ENCODE measurements at places on chromosomes 5 and 9.

DNA sequence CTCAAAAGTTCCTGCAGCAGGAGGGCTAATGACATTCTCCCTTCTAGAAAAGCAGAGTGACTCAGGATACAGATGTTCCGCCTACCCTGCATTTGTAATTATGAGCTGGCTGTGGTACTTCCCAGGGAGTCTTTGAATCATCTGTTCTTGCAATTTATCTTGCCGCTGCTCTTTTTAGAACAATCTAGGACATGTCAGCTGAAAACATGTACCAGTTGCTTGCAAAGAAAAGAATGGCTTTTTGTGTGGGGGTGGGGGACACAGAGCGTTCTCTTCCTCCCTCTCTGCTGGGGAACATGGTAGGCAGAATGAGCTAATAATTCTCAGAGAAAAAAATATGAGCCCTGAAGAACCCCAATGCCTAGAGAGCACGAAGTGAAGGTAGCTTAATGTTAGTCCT, 51.7 kb upstream of the TUT7 start:
- DNase-seq, result peak; percentile 86

DNA sequence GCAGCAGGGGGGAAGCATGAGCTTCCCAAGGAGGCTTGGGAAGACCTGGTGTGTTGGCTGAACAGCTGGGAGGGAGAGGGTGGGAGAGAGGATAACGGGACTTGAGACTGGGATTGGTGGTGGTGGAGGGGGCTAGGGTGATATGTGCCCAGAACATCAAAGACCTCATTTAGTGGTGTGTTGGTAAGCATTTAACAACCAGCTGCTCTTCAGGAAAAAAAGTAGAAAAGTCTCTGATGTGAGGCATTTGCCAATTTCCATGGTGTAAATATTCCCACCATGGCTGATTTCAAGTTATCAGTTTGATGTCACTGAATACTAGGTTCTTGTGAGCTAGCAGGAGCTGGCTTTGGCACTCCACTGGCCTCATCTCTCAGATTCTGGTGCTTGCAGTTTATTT, 170.8 kb downstream of the MACROH2A1 start:
- no peak for DNase-seq

DNA sequence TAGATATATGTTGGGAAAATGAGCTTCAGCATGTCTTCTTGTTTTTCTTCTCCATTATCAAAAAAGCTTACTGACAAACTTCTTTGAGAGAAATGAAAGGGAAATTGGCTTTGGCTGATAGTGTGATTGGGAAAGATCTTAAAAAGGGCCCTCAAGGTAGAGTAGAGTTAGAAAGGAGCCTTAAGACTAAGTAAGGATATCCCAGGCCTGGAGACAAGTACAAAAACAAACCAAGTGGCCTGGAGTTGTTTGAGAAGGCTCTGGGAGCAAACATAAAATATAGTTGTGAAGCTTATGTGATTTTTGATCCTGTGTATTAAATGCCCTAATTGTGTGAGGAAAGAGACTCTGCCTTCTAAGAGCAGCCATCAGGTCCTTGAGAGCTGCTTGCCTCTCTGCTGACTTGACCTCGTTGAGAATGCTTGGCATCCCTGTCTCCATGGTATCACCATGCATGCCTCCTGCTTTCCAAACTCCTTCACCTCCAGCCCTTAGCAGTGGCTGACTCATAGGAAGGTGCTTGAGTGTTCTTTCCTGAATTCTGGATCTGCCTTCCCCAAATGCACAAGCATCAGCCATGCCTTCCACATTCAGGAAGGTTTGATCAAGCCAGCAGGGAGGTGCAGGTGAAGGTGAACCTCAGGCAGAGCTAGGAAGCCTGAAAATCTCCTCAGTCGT, 78.9 kb downstream of the SMARCA2 start:
- peak; percentile 20 for DNase-seq

- DNase-seq, result no peak
Observed at GRCh38 chr5:132207778-132208177, 19.9 kb downstream of the P4HA2 start.

GRCh38 chr9:133238272-133238850, 29.3 kb upstream of the OBP2B start:
- DNase-seq, result no peak

DNA sequence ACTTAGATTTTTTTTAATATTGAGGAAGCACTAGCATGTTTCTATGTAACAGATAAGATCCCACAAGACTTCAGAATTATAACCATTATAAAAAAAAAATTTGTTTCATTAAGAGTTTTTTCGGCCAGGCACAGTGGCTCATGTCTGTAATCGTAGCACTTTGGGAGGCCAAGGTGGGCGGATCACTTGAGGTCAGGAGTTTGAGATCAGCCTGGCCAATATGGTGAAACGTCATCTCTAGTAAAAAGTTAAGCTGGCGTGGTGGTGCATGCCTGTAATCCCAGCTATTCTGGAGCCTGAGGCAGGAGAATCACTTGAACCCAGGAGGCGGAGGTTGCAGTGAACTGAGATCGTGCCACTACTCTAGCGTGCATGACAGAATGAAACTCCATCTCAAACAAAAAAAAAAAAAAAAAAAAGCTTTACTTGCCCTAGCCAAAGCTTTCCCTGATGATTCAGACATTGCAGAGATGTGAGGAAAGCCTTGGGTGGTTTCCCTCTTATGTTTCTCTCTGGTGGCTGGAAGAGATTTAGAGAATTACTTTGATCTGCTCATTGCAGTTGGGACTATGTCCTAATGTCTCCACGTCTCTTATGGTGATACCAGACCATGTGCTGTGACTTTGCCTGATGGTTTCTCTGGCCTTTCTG, 65.4 kb downstream of the EGFLAM start:
- DNase-seq, result peak; percentile 47

GRCh38 chr5:128328446-128328845, 209.6 kb downstream of the FBN2 start:
- no peak for DNase-seq

DNA sequence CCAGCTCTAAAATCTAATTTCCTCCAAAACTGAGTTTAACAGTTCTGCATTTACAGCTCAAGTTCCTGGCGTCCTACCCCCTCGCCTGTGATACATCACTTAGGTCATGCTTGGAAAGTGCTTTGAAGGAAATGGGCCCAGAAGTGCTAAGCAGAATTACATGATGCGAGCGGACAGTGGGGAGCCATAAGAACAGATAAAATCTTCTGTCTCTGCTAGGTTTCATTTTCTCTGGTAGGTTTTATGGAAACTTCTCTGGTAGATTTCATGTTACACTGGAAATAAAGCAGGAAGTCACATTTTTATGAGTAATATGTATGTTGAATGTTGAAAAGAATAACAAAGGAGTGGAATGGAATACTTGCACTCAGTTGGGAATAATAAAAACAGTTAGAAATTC, 138.3 kb downstream of the ZDHHC21 start:
- no peak for DNase-seq

GRCh38 chr5:137563646-137564397, 64.7 kb upstream of the SPOCK1 start:
- peak; percentile 98 for DNase-seq

- DNase-seq, result no peak
Observed at GRCh38 chr5:115324021-115324420, 27.6 kb upstream of the CCDC112 start.

- DNase-seq, result no peak
Observed at GRCh38 chr5:136598802-136599404, 233.6 kb upstream of the TRPC7 start.

GRCh38 chr5:76175821-76176403, 92.7 kb downstream of the SV2C start:
- DNase-seq, result no peak

DNA sequence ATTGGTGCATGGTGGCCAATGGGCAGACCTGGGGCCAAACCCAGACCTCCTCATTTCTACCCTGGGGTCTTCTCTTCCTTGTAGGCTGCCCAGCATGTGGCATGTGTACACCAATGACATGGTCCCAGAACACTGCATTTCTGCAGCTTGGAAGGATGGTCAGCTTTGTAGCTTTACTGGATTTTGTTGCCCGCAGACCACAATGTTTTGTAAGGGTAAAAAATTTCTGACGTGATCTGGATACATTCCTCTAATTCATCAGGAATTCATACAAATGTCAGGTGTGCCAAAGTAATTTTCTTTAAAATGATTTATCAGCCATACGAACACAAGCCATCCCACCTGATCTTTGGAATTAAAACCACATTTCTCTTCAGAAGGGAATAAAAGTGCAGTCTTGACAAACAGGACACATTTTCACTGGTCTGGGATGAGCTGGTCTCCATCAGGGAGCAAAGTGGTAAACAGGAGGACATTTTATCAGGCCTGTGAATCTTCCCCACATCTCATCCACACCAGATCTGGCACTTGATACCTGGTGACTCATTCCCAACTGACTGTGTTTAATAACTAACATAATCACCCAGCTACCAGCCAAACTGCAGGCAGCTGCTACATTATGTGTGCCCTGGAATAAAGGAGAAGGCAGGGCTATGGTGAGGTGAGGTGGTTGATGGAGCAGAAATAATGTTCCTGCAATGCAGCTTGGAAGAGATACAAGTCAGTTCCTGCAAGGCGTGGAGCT, 103.9 kb downstream of the SPOCK1 start:
- peak; percentile 27 for DNase-seq

GRCh38 chr5:123754908-123755307, 242.9 kb downstream of the CSNK1G3 start:
- DNase-seq, result no peak

- no peak for DNase-seq
Observed at GRCh38 chr9:95528908-95529502, 12.2 kb upstream of the PTCH1 start.

DNA sequence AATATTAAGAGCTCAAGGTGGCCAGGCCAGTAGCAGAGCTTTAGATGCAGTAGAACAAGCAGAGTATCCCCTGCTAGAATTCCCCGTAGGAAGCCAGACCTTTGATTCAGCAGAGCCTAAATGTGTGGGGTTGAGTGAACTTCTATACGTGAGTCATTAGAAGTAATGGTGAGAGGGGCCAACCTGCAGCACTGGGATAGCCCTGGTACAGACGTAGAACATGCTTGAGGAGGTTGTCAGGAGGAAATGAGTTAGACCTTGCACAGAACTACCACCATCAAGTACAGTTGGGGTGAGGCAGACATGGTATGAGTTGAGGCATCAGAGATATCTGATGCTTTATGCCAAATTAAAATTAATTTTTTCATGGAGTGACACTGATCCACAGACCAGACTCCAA, 42.0 kb downstream of the PDCD1LG2 start:
- no peak for DNase-seq

GRCh38 chr5:140429724-140430123, 28.1 kb downstream of the ANKHD1 start:
- no peak for DNase-seq

DNA sequence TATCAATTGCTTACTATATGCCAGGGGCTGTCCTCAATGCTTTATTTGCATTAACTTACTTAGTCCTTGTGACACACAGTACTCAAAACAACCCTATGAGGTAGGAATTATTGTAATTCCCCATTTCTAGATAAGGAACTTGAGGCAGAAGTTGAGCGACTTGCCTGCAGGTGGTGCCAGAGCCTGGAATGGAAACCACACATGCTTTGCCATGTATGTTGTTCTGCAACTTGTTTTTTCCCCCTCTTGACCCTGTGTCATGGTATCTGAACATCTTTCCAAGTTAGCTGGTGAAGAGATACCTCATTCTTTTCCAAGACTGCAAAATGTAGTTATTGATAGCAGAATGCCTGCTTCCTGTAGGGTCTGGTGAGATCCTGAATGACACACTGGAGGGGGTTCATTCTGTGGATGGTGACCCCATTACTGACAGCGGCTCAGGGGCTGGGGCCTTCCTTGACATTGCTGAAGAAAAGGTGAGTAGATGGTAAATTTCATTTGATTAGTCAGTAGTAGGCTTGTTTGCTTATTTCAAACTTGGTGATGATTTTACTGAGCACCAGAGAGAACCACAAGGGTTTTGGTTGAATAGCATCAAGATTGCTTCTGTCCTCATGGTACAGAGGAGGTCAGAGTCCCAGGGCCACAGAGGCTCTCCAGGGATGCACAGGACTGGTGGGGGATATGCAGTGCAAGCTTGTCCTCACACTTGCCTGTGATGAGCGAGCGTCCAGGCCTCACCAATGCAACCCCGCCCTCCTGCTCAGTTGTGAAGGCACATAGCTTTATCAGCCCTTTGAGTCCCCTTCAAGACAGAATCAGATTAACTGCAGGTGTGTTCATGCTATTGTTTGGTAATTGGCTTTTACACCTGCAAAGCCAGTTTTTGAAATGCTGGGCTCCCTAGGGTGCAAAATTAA, 57.0 kb downstream of the COL15A1 start:
- DNase-seq, result peak; percentile 57

DNA sequence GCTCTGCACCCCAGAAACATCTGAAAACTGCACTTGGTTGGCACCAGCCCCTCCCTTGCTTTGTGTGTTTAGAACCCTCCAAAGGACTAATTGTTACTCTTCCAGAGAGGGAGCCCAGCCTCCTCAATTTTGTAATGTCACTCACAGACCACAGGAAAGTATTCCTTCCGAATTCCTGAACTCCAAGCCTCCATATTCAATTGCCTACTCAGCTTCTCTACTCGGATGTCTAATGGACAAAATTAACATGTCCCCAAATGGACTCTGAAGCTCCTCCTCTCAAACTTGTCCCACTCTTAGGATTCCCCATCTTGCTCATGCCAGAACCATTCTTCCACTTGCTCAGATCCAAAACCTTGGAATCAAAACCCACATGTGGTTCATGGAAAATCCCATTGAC, 3.9 kb upstream of the TMEM171 start:
- no peak for DNase-seq

DNA sequence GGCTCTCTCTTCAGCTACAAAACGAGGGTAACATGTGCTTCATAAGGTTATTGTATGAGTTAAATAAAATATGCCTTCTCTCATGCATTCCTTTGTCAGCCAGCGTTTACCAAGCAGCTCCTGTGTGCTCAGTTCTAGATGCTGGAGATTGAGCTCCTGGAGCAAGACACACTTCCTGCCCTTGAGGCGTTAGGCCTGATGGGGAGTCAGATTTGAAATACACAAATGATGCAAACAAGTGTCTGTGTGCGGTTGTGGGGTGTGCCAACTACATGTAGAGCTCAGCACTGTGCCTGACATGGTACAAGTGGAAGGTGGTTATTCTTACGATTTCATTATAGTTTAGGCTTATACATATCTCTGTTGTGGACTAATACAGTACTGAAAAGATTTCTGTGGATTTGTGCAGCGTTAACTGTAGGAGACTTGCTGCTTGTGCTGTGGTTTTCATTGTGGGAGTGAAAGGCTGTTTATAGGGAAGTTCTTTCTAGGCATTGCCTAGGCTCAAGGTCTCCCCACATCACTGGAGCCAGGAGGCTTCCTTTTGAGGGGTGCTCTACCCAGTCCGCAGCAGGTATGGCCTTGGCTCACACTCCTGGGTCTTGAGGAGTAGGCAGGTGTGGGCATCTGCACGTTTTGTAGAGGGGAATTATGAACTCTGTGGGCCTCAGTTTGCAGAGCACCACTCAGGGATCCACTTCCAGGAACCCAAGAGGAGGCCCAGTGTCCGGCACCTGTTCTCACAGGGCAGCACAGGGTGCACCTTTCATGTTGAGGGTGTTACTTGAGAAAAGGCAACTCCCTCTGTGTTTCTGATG, 39.8 kb upstream of the ANGPTL2 start:
- DNase-seq, result peak; percentile 36

DNA sequence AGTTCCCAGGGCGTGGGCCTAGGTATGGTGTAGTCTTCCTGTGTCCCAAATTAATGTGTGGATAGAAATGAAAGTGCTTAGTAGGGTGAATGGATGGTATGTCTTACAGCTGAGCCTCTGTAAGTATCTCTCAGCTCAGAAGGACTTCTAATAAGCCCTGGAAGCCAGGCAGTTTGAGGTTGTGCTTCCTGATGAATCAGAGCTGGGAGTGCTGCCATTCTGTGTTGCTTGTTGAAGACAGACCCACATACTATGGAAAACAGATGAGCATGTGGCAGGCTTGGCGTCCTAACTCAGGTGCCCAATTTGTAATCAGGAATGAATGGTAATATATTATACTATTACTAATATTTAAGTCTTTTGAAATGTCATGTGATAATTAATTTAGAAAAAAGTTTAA, 69.8 kb downstream of the CMYA5 start:
- peak; percentile 34 for DNase-seq

Data from MCF 10A (cell line).